ENCODE measurements at places on chromosomes 5 and 9.

- DNase-seq: no peak
Observed at GRCh38 chr9:69215774-69216485, 41.9 kb downstream of the TJP2 start.

- DNase-seq: no peak
Observed at GRCh38 chr5:32474209-32474854, 29.8 kb upstream of the ZFR start.

DNA sequence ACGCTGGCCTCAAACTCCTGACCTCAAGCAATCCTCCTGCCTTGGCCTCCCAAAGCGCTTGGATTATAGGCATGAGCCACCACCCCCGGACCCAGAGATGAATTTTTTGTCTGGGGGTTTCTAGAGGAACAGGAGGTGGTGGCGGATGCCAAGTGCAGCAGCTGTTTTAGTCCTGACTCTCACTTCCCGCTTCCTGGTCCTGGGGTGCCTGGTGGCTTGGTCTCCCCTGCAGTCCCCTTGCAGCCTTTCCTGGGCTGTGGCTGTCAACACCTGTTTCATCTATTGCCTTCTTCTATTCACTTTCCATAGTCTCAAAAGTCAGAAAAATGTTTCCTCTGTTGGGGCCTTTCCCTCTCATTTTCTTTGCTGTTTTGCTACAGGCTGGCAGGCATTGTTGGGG is 6.5 kb upstream of the NHP2 start:
- DNase-seq: no peak

- DNase-seq: no peak
Observed at GRCh38 chr9:17725399-17726010, 146.6 kb downstream of the SH3GL2 start.

DNA sequence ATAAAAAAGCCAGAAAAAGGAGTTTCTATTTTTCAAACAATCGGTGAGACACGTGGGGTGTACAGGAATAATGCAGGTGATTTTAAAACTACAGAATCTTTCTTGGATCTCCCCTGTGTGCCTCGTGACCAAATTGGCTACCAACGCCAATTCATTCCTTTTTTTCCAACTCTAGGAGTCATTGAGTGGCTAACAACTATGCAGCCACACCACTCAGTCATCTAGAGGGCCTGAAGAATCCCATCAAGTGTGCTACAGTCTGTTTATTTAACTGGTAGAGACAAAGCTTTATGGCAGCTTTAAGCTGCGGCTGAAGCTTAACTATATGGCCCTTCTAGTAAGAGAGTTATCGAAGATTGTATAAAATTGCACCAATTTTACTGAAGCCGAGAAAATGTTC is 113.1 kb upstream of the NIPBL start:
- DNase-seq: no peak

DNA sequence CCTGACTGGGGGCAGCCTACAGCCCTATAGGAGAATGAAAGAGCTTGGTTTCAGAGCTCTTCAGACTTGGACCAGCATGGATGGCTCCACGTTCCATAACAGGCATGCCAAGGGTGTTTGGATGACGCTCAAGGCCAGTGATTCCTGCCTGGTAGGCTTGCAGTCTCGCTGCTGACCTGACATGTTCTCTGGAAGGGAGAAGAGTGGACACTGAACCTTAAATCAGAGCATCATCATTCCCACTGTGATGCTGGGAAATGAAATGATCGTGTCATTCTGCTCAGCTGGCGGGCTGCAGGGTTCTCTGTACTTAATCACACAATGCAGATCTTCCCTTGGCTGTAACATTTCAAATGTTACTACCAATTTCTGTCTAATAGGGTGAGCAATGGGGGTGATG is 57.0 kb downstream of the CFAP90 start:
- DNase-seq: no peak

- no peak for DNase-seq
Observed at GRCh38 chr5:59102437-59102836, 519.6 kb downstream of the RAB3C start.

DNA sequence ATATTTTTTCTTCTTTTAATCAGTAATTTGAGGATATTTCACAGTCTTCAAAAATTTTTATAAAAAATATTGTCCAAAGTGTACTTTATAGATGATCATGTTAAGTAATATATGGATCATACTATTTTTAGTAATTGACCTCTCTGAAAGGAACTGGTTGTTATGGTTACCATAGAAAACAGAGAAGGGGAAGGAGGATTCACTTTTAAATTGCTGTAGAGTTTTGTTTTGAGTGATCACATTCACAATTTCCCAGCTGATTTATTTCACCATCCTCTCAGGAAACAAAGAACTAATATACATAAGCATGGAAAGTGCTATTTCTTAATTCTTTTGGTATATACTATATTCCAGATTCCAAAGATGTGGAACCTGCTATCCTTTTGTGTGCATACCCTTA is 56.5 kb upstream of the NREP start:
- DNase-seq: no peak

GRCh38 chr9:101167490-101168134 is 139.1 kb downstream of the PLPPR1 start:
- DNase-seq: no peak

DNA sequence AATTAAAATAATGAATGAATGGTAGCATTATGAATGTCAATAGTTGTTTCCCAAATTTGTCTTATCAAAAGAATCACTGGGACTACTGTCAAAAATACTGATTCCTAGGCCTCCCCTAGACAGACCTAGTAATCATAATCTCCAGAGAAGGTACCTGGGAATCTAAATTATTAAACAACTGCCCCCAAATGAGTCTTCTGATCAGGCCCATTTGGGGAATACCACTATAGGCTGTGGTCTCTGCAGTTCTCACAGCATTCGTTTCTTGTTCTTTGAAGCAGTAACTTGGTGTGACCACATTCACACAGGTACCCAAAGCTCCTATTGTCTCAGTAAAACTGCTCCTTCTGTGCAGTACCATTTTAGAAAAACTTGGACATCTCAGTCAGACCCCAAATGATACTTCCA is 230.9 kb downstream of the PIK3R1 start:
- DNase-seq: no peak

- no peak for DNase-seq
Observed at GRCh38 chr5:96117771-96118651, 156.4 kb upstream of the ELL2 start.

- DNase-seq: no peak
Observed at GRCh38 chr9:32401488-32401887, 17.0 kb downstream of the ACO1 start.

DNA sequence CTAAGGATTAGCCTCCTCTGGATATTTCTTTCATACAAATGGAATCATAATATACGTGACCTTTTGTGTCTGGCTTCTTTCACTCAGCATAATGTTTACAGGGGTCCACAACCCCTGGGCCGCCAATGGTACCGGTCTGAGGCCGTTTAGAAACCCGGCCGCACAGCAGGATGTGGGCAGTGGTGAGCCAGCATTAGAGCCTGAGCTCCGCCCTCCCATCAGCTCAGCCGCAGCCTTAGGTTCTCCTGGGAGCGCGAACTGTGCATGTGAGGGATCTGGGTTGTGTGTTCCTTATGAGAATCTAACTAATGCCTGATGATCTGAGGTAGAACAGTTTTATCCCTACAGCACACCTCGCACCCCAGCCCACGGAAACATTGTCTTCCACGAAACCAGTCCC is 229.7 kb downstream of the ICE1 start:
- no peak for DNase-seq

DNA sequence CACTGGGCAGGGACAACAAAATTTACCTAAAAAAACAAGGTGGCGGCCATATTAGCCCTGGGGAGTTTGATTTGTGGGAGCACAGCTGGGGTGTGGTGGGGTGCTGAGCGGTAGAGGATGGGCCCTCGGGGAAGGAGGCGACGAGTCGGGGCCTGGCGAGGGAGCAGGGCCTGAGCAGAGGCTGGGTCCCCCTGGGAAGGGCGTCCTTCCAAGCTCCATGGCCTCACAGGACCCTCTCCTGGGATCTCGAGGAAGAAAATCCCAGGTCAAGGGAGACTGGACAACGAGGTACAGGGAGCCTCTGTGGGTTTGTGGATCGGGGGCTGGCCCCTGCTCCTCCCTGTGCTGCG is 165.5 kb downstream of the CACNA1B start:
- no peak for DNase-seq

DNA sequence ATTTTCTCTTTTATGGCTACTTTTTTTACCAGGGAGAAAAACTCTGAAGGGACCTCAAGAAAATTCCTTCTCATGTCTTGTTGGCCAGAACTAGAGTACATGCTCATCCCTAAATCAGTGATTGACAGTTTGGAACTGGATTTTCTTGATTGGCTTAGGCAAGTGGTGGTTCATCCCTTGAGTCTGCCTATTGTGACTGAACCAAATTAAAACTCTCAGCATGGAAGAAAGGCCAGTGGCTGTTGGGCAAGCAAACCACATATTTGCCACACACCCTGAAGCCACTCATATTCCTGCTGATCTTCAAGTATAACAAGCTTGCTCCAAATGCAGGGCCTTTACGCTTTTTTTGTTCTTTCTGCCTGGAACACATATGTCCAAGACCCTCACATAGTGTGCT is 7.2 kb upstream of the HOMER1 start:
- DNase-seq: no peak

- DNase-seq: no peak
Observed at GRCh38 chr5:137022725-137023124, 476.4 kb downstream of the SPOCK1 start.

DNA sequence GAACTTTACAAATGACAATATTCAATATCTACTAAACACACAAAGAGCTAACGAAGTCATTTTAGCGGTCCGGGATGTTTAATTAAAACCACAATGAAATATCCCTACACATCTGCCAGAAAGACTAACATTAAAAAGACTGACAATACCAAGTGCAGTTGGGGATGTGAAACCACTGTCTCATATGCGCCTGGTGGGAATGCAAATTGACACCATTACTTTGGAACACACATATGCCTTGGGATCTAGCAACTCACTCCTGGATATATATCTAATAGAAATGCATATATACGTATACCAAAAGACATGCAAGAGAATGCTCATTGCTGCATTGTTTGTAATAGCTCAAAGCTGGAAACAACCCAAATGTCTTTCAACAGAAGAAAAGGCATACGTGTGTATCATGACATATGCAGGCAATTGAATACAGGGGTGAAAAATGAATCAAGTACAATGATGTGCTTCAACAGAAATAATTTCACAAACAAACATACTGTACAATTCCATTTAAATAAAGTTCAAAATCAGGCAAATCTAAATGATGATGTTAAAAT is 153.3 kb downstream of the CARTPT start:
- no peak for DNase-seq

- DNase-seq: no peak
Observed at GRCh38 chr9:9437641-9438040, 1175.2 kb downstream of the PTPRD start.

DNA sequence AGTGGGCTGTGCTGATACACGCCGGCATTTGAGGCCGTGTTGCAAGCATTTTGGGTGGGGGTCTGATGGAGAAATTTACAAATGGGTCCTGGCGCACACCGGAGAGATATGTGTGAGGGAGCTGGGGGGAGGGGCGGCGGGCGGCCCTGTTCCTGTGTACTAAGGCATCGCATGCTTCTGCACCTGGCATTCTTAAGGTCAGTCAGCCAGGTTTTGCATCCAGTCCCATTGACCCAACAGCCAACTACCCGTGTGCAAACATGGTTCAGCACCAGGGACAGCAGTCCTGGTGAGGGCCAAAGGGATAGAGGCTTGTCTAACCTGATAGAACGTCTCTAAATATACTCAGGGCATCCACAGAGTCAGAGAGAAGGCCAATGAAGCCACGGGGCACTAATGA is 839 bp downstream of the GABRG2 start:
- no peak for DNase-seq

GRCh38 chr5:155128786-155129512 is 115.4 kb downstream of the KIF4B start:
- no peak for DNase-seq

- no peak for DNase-seq
Observed at GRCh38 chr5:766666-767431, 17.7 kb downstream of the ZDHHC11B start.

DNA sequence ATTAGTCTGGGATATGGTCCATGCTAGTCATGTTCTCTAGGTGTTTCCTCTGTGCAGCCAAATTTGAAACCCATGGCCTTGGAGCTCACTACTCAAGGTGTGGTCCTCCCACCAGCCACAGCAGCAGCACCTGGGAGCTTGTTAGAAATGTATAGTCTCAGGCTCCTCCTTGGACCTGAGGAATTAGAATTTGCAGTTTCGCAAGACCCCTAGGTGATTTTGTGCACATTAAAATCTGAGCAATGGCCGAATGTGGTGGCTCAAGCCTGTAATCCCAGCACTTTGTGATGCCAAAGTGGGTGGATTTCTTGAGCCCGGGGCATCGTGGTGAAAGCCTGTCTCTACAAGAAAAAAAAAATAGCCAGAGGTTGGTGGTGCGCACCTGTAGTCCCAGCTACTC is 72.3 kb upstream of the NEK6 start:
- DNase-seq: no peak

- DNase-seq: no peak
Observed at GRCh38 chr5:136754216-136754615, 388.9 kb upstream of the TRPC7 start.

- no peak for DNase-seq
Observed at GRCh38 chr5:22329683-22330082, 523.5 kb downstream of the CDH12 start.

DNA sequence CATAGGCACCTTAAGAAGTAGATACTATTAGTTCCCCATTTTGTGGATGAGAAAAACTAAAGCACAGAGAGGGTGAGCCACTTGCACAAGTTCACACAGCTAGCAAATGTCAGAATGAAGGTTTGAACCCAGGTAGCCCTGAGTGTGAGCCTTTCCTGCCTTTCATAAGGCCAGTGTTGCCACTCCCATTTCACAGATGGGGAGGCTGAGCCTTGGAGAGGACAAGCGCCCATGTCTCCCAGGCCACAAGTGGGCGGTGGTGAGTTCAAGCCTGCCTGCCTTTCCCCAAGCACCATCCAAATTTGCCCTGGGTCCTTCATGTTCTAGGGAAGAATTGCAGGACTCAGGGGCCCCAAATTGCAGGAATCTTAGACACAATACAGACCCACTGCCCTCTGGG is 50.6 kb downstream of the LHX2 start:
- DNase-seq: no peak

- DNase-seq: peak; percentile 37
Observed at GRCh38 chr9:72592502-72593403, 71.3 kb downstream of the TMC1 start.

DNA sequence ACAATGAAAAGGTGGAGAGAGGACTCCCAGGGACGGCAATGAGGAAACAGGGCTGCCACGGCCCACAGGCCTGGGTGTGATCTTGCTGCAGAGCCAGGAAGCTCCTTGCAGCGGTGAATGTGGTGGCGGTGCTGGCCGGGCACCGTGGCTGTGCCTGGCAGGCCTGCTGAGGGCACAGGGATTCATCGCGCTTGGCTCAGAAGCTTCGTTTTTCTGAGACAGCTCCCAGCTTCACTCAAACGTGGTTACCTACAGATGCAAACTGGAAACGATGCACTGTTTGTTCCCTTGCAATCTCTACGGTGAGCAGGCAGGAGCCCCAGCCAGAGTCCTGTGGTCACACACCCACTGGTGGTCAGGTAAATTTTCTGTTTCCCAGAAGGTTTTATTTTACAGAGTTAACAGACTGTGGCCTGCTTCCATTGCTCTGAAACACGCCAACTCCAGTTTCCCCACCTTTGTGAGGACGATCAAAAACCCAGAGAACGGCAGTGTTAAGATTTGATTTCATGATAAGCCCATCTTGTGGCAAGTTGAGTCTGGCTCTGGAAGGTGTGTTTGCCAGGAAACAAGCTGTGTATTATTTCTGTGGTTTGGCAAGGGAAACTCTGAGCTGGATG is 183.9 kb downstream of the AUH start:
- DNase-seq: no peak

Measured in NCI-H1092 (cell line).